ENCODE measurements at places on chromosomes 13 and 19.

GRCh38 chr19:18807861-18808331, 16.8 kb upstream of the COMP start:
- no peak for DNase-seq

DNA sequence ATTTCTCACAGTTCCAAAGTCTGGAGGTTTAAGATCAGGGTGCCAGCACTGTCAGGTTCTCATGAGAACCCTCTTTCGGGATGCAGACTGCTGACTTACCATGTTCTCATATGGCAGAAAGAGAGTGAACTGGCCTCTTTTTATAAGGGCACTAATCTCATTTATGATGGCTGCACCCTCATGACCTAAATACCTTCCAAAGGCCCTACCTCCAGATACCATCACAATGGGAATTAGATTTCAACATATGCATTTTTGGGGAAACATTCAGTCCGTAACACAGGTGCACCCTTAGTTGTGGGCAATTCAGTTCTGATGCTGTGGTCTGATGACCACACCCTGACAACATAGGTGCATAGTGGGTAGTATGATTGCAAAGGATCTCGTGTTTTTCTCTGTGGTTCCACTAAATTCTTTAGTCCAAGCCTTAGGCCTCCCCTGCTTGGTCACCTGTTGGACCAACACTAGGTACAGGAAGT, 33.3 kb downstream of the GARRE1 start:
- no peak for DNase-seq

- no peak for DNase-seq
Observed at GRCh38 chr19:55527197-55528029, 9.5 kb downstream of the SBK2 start.

DNA sequence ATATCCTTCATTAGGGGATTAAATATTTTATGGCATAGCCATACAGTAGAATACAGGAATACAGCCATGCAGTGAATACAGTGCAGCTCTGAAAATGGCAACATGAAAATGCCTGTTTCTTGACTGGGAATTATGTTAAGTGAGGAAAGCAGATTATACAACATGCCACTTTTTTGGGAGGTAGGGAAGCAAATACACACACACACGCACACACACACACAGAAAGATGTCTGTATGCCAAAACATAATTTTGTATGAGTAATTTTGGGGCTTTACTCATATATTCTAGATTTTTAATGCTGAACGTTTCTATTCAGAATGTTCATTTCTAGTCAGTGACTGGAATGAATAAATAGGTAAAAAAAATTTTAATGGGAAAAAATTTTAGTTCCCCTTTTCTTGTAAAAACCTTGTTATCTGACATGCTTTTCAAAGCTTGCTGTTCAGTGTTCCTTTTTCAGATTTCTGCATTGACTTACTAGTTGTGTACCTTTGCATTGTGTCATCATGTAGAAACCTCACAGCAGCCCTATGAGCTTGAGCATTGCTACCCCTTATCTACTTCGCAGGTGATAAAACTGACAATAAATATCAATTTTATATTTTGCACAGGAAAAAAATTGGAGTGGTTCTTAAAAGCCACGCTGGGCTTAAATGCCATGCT, 7.8 kb downstream of the GPR183 start:
- DNase-seq = no peak

- no peak for DNase-seq
Observed at GRCh38 chr19:10549733-10550132, 6.0 kb downstream of the ATG4D start.

- no peak for DNase-seq
Observed at GRCh38 chr13:31038834-31039552, 106.5 kb downstream of the TEX26 start.

GRCh38 chr19:43455321-43456113, 9.9 kb downstream of the LYPD3 start:
- no peak for DNase-seq

DNA sequence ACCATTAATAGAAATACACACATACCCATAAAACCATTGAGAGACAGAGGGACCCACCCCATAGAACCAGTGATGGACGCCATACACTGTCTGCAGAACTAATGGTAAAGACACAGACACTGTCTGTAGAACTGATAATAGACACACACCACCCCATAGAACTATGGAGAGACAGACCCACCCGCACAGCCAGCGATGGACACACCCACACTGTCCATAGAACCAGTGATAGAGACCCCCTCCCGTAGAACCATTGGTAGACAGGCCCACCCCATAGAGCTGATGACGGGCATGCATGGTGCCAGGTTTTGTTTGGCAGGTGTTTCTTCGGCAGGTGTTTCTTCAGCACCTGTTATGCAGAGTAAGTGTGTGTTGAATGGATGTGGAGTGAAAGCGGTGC, 88.3 kb upstream of the TEX29 start:
- DNase-seq = no peak

- DNase-seq = no peak
Observed at GRCh38 chr13:98100481-98100880, 42.4 kb upstream of the FARP1 start.

DNA sequence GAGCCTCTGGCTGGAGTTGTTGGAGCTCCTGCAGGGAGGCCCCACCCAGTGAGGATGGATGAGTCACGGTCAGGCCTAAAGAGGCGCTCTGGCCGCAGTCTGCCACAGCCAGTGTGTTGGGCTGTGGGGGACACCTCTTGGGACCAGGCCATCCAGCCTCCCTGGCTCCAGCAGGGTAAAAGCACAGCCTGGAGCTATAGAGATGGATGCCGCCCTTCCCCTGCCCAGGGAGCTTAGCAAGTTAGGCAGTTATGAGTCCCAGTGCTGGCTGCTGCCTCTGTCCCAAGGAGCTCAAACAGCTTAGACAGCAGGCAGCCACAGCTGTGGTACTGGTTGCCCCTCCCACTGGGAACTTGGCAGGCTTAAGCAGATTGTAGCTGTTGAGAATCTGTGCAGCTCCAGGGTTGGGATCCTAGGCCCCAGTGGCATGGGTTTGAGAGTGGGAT, 100.9 kb downstream of the NDFIP2 start:
- no peak for DNase-seq

DNA sequence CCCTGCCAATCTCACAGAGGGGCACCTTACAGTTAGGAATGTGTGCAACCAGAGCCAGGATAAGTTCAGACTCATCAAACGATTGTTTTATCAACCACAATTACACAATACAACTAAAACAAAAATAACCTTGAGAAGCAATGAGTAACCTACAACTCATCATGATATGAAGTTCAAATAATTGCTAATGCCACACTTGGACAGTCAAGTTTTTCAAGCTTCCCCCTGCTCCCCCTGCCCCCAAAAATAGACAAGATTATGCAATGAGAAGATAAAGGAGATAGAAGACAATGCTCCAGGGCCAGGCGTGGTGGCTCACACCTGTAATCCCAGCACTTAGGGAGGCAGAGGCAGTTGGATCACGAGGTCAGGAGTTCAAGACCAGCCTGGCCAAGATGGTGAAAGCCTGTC, 13.6 kb upstream of the KPNA3 start:
- no peak for DNase-seq

GRCh38 chr19:16715611-16716010, 4.0 kb upstream of the NWD1 start:
- DNase-seq = no peak

GRCh38 chr13:44627441-44627840, 51.3 kb upstream of the TSC22D1 start:
- DNase-seq = no peak

DNA sequence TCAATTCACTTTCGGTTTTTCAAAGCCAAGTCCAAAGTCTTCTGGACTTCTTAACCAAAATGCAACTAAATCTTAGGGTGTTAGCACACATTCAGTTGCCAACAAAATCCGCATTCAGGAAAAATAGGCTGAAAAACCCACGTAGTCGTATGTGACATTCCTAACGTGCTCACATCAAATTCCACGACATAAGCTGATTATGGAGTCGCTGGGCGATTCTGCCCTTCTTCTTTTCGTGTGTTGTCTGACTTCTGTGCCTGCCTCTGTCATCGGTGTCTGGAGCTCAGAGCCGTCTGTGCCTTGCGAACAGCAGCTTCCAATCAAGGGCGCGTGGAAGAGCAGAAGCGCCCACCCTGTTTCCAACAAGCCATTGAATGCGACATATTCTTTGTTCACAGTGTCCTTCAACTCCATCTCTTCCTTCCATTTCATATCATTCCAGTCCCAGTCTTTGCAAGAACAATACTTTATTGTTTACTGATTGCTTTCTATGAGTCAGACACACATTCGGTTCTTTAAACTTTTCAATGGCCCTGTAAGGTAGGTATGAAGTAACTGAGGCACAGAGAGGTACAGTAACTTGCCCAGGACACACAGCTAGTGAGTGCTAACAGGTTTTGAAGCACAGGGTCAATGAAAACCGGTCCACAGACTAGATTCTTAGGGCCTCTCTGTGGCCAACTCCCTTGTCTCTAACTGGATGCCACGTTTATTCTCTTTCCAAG, 8.2 kb upstream of the ZNF507 start:
- DNase-seq = no peak

DNA sequence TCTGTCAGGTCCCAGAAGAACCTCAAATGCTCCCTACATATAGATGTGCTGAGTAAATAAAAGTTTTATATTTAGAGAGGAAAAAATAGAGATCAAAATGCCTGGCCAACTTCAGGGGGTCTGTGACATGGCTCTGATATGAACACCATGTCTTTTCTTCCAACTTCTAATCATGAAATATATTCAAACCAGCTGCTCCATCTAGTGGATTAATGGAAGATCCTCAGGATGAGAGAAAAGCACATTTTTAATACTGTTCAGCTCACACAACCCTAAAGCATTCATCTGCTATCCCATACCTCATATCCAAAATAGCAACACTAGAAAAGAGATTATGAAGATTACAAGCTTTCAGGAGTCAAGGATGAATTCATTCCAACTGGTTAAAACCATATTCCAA, 56.0 kb upstream of the DOCK9 start:
- DNase-seq = no peak

- no peak for DNase-seq
Observed at GRCh38 chr19:46364359-46364758, 17.5 kb downstream of the PPP5C start.

GRCh38 chr19:46762245-46762890, 16.1 kb upstream of the STRN4 start:
- no peak for DNase-seq

- no peak for DNase-seq
Observed at GRCh38 chr19:40080289-40080688, 10.5 kb downstream of the ZNF780A start.

- DNase-seq = peak; percentile 78
Observed at GRCh38 chr19:43526884-43527859, at the start of gene ETHE1. TSS of gene ETHE1 (minus strand) at chr19:43527201. CDS start at chr19:43527177, 24 bp downstream.

Measured in endothelial cell (in vitro differentiated cells).